Activated CD4-positive, alpha-beta T cell treated with anti-CD3 and anti-CD28 coated beads, Interleukin-10, Interleukin-2, amounts not matched to agents 100 ng/mL and 50 ng/mL, durations not matched to agents 16 hours and 8 hours (primary cell): ENCODE measurements at places on chromosomes 5 and 9.
A peak's percentile ranks its signal among the peaks of the same experiment; 100 is the strongest.

- peak; percentile 30 for DNase-seq
Measured at GRCh38 chr5:175567954-175568353, 89.6 kb downstream of the SFXN1 start.

DNA sequence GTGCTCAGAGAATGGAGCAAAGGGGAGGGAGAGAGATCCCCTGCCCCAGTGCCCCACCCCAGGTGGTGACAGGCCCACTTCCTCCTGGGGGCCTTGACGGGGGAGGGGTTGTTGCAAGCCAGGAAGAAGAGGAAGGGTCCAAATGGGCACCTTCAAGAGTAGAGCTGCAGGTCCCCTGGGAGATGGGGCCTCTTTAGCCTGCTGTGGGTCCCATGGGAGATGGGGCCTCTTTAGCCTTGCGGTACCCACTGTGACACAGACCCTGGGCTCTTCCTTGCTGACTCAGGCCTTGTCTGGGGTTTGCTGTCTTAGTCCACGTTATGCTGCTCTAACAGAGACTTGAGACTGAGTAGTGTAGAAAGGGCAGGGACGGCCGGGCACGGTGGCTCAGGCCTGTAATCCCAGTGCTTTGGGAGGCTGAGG, 9.6 kb upstream of the TOR4A start:
- DNase-seq, result no peak

DNA sequence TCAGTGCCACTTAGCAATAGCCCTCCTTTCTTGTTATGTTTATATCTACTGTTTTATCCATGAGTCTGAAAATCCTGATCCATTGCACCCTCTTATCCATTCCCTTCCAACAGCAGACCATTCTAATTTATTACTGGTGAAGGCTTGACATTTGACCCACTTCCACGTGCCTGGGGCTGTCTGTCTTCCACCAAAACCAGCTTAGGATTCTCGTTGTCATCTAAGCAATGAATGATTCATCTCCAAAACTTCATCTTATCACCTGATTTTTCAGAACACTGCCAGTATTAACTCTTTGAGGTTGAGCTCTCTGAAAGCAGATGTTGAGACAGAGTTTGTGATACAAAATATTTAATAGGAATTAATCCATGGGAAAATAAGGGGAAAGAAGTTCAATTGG, 277.8 kb upstream of the FBXL7 start:
- no peak for DNase-seq

- DNase-seq, result no peak
Measured at GRCh38 chr9:134621558-134622110, 20.0 kb upstream of the COL5A1 start.
